ENCODE measurements at places on chromosomes 3 and 15.

DNA sequence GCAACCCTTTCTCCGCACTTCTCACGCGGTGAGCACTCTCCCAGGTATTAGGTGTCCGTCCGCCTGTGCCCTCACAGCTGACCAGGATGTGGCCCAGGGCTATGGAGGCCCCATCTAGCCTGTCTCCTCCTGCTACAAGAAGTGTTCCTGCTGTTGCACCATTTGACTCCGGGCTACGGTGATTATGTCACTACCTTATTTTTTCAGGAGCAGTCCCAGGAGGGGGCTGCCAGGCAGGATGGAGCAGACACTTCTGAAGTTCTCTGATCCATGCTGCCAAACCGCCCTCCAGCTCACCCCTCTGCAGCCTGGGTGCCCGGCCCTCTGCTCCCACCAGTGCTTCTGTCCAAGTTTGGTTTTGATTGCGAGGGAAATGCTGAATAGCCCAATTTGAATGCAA lies 36.9 kb downstream of the ZXDC start:
- no peak for DNase-seq

- no peak for DNase-seq
These were observed 19.8 kb downstream of the RARRES1 start for GRCh38 chr3:158712443-158712842.

DNA sequence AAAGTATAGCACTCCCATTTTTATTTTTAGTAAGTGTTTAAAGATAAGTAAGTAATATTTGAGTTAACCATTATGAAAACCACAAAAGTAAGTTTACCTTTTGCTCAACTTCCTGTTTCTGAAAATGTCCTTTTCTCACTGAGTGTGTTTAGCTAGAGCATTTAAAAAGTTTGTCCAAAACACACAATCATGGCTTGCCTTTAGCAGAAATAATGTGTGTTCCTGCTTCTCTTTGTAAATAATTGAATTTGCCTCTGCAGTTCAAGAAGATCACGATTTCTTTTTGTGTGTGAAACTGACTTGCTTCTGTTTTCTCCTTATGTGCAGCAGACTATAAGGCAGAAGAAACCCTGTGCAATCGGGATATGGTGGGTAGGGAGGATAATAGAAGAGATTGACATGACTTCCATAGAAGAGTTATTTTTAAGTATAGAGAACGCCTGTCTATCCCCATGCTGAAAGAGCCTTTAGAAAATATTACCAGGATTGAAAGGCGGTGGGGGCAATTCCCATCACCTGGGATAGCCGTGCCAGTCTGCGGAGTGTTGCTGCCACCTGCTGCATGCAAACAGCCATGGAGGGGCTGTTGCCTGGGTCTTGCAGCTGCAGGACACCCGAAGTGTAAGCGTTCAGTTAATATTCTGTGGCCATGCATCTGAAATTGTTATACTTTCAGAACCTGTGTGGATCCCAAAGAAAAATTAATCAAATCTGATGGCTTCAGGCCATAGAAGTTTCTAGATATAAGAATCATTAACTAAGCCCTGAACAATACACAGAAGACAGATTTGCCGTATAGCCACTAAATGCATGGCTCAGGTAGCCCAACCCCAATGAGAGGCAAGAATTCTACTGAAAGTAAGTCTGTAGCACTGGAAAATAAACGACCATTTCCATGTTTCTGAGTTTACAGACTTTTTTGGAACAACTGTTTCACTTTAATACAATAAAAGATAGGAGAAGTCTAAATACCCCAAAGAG lies 2.4 kb upstream of the CD96 start:
- peak; percentile 51 for DNase-seq

DNA sequence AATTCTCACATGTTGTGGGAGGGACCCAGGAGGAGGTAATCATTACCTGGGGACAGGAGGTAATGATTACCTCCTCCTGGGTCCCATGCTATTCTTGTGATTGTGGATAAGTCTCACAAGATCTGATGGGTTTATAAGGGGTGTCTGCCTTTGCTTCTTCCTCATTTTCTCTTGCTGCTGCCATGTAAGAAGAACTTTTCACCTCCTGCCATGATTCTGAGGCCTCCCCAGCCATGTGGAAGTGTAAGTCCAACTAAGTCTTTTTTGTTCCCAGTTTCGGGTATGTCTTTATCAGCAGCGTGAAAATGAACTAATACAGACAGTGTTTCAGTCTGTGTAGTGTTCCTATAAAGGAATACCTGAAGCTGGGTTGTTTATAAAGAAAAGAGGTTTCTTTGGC lies 13.1 kb upstream of the KCTD6 start:
- no peak for DNase-seq

DNA sequence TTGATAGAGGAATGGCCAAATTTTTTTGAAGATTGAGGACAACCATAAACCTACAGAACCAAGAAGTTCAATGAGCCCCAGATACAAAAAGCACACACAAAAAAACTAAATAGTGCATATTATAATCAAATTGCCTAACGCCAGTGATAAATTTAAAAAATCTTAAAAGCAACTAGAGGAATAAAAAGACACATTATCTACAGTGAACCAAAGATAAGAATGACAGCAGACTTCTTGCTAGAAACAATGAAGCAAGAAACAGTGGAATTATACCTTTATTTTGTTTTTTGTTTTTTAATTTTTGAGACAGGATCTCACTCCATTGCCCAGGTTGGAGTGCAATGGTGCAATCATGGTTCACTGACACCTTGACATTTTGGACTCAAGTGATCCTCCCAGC lies 9.9 kb upstream of the SAMD7 start:
- no peak for DNase-seq

GRCh38 chr3:37935756-37936666 lies 54.6 kb upstream of the VILL start:
- DNase-seq: no peak

DNA sequence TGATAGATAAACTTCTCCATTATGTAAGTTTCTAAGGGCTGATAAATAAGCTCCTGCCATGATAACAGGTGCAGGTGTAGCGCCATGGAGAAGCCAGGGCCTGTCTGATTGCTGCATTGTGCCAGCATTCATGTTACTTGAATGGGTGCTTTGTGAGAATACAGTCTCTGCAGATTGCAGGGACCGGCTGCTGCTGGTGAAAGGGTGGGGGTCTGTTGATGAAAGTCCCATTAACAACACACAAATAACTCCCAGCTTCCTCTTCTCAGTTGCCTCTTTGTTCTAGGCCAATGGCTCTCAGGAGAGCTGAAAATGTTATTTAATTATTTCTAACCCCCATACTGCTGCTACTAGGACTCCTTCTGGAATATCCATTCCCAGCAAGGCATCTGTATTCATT lies 77.2 kb downstream of the RTP4 start:
- no peak for DNase-seq

- no peak for DNase-seq
These were observed 123.4 kb downstream of the CHSY1 start for GRCh38 chr15:101128221-101129015.

GRCh38 chr3:4587838-4588105 lies 94.6 kb downstream of the ITPR1 start:
- no peak for DNase-seq

GRCh38 chr3:133376810-133377209 lies 23.0 kb upstream of the BFSP2 start:
- no peak for DNase-seq

- no peak for DNase-seq
These were observed 18.1 kb upstream of the U2SURP start for GRCh38 chr3:142983318-142983717.

DNA sequence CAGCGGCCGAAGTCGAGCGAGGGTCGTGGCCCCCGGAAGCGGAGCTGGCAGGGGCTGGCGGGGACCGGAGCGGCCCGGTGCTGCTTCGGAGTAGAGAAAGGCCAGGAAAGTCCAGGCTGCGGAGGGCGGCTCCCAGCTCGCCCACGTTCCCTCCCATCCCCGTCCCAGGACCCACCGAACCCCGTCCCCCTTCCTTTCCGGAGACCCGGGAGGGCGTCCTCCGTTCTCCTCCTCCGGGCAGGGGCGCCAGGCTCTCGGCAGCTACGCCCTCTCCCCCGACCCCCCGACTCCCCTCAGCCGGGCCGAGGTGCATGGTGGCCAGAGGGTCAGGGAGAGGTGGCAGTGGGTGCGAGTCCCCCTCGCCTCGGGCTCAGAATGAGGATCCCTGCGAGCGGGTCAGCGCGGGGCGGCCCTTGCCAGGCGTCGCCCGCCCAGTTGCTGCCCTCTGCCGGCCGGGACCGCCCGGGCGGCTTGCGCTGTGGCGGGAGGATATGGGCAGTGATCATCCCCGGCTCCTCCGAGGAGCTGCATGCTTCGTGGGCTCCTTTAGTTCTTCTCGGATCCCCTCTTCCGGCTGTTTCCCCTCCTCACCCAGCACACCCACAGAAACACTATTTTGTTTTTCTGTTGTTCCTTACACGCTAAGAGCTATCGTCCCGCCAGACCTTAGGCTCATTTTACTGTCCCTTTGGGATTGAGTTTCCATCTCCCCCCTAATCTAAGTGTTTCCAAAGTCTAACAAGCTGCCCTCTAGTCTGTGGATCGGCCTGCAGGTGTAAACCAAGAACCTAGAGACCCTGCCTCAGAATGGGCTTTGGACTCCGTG lies 744 bp upstream of the ALDH1A2 start:
- peak; percentile 52 for DNase-seq

DNA sequence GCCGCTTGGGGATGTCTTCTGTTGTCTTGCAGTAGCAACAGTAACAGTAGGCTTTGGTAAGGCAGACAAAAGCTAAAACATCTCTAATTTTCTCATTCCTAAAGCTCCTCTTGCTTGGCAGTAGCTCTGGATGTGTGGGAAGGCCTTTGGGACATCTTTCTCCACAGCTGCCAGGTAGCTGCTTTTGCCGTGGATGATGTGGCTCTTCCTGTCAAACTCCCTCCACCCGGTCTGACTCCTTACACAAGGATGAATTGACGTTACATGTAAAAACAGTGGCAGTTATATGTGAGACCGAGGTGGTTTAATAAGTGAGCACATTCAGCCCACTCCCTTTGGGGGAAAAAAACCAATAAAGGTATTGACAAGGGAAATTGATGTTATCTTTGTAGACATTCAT lies 309.1 kb downstream of the TUSC7 start:
- no peak for DNase-seq

- no peak for DNase-seq
These were observed 95.3 kb upstream of the TPRG1 start for GRCh38 chr3:189076449-189076848.

GRCh38 chr3:46524008-46524407 lies 26.2 kb downstream of the RTP3 start:
- no peak for DNase-seq

GRCh38 chr3:154316974-154317767 lies 7.1 kb downstream of the DHX36 start:
- DNase-seq: no peak

- DNase-seq: no peak
These were observed 72.1 kb upstream of the MAGI1 start for GRCh38 chr3:66110840-66111239.

DNA sequence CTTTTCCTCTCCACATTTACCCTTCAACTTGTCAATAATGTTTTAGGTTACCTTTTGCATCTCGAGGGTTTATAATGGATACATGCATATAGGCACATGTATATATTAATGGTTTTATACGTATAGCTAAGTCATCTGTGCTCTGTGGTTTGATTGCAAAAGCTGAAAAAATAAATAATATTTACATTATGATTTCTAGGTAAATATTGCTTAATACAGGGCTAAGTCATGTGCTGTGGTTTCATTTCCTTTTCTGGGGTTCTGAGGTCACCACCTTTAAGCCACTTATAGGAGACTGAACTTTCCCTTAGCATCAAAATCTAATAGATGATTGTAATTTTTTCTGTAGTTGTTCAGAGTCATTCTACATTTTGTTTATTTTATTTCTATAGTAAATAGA lies 33.1 kb downstream of the LPP start:
- DNase-seq: no peak

- no peak for DNase-seq
These were observed 14.5 kb downstream of the TRIM59 start for GRCh38 chr3:160435095-160435494.

DNA sequence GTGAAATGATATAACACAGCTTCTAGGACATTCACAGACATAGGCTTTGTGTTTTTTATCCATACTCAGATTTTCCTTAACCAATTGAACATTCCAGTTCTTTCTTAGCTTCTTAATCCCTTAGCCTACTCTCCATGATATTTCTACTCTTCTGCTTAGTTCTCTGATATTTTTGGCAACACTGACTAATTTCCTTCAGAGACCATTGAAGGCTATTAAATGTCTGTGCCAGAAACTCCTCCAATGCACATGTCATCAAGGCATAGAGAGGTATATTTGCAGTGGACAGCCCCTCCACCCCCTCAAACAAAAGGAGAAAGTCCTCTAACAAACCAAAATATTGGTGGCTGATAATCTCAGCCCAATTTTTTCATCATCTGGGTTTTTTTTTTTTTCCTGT lies 105.9 kb upstream of the TSC22D2 start:
- no peak for DNase-seq

DNA sequence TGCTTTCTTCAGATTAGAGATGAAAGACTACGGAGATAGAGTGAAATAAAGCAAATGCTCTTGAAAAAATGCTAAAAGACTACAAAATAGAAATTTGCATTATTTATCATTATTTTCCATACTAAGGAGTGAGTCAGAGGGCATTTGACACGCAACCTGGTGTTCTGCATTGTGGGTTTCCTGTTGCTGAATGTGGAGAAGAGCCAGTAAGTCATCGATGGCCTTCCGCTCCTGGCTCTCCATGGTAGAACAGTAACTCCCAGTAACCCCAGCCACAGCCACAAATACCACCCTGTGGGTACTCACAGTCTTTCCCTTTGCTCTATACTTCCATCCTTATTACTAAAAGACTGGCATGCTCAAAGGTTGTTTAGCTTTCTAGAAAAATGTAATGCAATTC lies 61.5 kb downstream of the CGGBP1 start:
- DNase-seq: peak; percentile 69

DNA sequence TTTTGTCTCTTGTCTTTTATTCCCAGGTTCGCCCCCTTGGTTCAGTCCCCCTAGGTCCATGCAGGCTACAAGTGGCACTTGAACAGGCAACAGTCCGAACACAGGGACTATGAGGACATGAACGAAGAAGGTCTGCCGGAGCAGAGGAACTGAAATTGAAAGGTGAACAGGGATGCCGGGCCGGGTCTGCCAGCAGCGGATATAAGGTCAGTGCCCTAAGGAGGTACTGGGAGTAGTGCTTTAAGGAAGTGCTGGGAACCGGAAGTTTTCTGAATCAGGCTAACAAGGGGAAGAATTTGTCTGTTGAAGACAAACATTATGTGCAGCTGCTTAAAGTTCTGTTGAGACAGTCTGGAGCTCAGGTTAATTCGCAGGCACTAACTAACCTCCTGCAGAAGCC lies 46.8 kb downstream of the LSM3 start:
- no peak for DNase-seq

GRCh38 chr3:170178651-170179050 lies 2.9 kb downstream of the PHC3 start:
- peak; percentile 45 for DNase-seq

DNA sequence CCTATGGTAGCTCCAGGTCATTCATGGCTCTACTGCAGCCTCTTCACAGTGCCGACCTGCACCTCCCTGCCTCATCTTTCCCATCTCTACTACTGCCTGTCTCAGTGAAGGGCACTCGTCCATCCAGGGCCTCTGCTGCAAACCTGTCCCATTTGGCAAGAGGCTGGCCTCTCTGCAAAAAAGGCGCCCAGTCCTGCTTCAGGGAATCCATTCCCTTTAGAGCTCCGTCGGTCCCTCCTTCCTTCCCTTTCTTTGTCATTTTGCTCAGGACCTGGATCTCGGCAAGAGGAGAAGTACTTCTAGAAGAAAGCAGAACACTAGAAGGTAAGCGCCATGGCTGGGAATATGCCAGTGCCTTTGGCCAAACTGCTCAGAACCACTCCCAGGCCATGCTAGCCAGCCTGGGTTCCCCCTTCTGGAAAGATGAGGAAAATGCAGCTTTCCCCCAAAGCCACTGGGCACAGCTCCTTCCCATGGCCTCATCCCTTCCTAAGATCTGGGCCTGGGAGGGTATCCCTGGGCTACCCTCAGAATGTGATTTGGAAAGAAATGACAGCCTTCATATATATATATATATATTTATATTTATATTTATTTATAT lies 6.4 kb upstream of the ISL2 start:
- no peak for DNase-seq
